Daoy (cell line): ENCODE measurements at places on chromosomes 6 and 20.

- DNase-seq, result no peak
Measured at GRCh38 chr6:158897236-158897635, 78.1 kb upstream of the EZR start.

GRCh38 chr20:33070111-33071053, 9.1 kb upstream of the BPIFB4 start:
- no peak for DNase-seq

GRCh38 chr6:124738482-124738881, 223.8 kb upstream of the RNF217 start:
- no peak for DNase-seq

DNA sequence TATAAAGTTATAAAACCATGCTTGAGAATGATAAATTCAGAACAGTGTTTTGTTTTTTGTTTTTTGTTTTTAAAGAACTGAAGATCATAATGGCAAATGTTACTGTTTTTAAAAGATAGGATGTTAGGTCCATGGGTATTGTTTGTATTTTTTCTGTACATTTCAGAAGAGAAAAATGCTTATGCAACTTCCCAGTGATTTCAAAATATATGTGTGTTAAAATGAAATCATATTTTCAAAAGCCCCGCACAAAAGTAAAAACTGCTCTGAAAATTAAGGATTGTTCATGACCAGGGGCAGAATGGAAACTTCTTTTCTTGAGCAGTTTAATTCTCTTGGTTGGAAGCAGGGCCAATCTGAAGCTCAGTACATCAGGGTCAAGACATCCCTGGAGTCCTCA, 109.2 kb upstream of the SIRPG start:
- DNase-seq, result no peak

DNA sequence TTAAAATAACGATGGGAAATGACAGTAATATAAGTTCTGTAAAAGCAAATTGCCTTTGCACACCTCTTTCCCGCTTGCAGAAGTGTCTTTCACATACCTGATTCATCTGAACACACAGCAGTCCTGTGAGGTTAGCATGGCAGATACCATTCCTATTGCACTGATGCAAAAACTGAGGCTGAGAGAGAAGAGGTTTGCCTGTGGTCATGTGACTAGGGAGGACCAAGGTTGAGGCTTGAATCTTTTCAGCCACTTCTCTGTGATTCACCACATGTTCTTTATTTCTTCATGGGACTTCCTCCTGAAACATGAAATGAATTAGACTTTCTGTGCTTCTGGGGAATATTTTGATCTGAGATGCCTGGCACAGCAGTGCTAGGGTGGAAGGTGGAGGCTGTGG, 92.9 kb downstream of the VEGFA start:
- no peak for DNase-seq

DNA sequence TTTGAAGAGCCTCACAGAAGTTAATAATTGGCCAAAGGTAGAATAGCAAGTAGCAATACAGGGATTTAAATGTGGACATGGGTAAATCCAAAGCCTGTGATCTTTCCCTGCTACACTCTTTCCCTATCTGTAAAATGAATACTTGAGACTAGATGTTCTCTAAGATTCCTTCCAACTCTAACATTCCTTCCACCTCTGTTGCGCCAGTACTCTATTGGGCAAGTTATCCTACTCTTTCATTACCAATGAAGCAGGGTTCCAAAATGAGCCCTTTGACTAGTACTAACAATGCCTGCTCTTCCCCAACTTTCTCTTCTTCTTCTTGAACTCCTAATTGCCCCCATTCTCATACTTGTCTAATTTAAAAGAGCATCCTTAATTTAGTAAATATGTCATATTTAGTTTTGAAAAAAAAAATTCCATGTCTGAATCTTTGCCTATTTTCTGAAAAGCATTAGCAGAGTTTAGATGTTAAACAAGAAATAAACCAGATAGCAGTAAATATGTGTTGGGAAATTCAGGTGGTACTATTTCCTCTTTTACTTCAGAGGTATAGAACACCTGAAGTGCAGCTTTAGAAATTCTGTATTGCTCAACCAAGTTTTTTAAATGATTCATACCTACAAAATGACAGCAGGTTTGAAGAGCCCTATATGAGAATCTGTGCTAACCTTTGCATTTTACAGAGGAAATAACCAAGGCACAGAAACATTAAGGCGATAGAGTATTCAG, 35.1 kb upstream of the RSPO3 start:
- no peak for DNase-seq
